MV-4-11 (cell line): ENCODE measurements at places on chromosomes 16 and 17.
A peak's percentile ranks its signal among the peaks of the same experiment; 100 is the strongest.

DNA sequence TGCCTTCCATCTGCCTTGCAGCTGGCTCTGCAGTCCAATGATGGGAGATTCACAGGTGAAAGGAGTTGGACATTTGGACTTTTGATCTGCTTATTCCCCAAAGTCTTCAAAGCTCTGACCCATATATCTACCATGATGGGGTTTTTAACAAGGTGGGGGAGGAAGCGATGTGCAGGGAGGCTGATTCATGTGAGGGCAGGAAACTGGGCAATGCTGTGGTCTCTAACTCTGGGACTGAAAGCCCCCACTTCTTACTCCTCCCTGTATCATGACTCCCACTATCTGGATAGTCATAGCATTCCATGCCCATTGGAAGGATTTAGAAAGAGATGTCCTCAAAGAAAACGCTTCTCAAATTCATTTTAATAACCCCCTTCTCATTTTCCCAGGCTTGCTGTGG, 16.3 kb downstream of the HOXB1 start:
- no peak for DNase-seq

- no peak for DNase-seq
Measured at GRCh38 chr16:19436540-19436939, 18.9 kb downstream of the TMC5 start.

GRCh38 chr16:1651094-1651973, 26.7 kb upstream of the JPT2 start:
- DNase-seq, result no peak

DNA sequence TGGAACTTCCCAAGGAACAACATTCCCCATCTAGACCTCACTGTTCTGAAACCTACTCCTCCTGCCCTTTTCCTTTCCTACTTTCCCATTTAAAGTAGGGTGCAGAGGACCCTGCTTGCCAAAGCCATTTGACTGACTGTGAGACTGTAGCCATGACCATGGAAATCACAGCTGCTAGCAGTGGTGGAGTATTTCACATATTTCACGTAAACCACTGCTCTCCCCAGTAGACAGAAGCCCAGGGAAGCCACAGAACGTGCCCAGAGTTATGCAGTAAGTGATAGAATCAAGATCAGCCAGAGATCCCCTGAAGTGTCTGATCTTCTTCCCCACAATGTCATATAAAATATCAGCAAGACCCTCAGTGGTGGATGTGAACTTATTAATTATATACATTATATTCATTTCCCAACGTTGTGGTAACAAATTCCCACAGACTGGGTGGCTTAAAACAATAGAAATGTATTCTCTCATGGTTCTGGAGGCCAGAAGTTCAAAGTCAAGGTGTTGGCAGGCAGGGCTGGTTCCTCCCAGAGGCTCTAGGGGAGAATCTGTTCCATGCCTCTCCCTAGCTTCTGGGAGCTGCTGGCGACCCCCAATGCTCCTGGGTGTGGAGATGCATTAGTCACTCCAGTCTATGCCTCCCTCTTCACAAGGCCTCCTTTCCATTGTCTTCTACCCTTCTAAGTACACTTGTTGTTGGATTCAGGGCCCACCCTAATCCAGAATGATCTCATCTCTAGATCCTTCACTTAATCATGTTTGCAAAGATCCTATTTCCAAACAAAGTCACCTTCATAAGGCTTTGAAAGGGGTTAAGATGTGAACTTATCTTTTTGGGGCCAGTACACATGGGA, 20.7 kb upstream of the PRM1 start:
- DNase-seq, result no peak

DNA sequence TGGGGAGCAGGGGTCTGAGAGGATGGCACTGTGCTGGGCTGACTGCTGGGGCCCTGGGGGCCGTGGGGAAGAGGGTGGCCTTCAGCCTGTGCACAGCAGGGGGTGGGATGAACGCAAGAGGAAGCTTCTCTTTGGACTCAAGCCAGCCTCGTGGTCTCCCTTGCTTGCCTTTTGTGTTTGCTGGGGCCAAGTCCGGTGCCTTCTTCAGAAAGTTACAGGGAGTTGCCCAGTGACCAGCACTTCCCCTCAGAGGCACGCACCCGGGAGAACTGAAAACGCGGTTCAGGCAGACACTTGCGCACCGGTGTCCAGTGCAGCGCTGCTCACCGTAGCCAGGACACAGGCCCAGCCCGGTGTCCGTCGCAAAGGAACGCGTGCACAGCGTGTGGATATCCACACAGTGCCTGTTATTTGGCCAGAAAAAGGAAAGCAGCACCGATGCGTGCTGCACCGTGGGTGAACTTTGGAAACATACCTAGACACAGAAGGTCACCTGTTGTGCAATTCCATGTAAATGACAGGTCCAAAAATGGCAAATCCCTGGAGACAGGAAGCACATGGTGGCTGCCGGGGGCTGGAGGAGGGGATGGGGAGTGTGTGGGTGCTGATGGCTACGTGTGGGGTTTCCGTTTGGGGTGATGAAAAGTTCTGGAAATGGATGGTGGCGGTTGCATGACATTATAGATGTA, 29.4 kb upstream of the NUDT16L1 start:
- DNase-seq, result peak; percentile 94

GRCh38 chr16:59392911-59393310, 658.8 kb upstream of the GOT2 start:
- no peak for DNase-seq

GRCh38 chr16:15492091-15492740, 57.8 kb downstream of the BMERB1 start:
- DNase-seq, result peak; percentile 83
